Stomach (tissue), 19 donors: ENCODE measurements at places on chromosomes 3 and 15. TPM values are rescaled to one million over a fixed set of nuclear protein-coding genes. Genes with fewer than 3 reads are reported as not detected.

CCNB2 gene
- polyA plus RNA-seq = 5.4 TPM

MAGI1 gene
- 14.5 TPM for polyA plus RNA-seq

ZBTB47 gene
- 40.0 TPM for polyA plus RNA-seq

IL20RB gene
- polyA plus RNA-seq = 37.3 TPM

CNTN4 gene
- polyA plus RNA-seq = 0.55 TPM

SNTN gene
- not detected for polyA plus RNA-seq

PIK3CA gene
- 5.6 TPM for polyA plus RNA-seq

TKT gene
- polyA plus RNA-seq = 385 TPM

ZNF620 gene
- 1.0 TPM for polyA plus RNA-seq

GP9 gene
- polyA plus RNA-seq = not detected

PRR20G gene
- polyA plus RNA-seq = not detected

B3GNT5 gene
- polyA plus RNA-seq = 5.0 TPM

TMCC1 gene
- 5.0 TPM for polyA plus RNA-seq

TNFAIP8L3 gene
- polyA plus RNA-seq = 9.3 TPM

PTPRG gene
- 3.1 TPM for polyA plus RNA-seq

IL17RE gene
- polyA plus RNA-seq = 22.0 TPM

GABPB1 gene
- 5.8 TPM for polyA plus RNA-seq

AGBL1 gene
- polyA plus RNA-seq = not detected

ITGA11 gene
- polyA plus RNA-seq = 0.08 TPM

LTF gene
- polyA plus RNA-seq = 1,112 TPM

ACAD11 gene
- 10.1 TPM for polyA plus RNA-seq

PAQR5 gene
- 4.4 TPM for polyA plus RNA-seq

CFAP91 gene
- 1.5 TPM for polyA plus RNA-seq

WDR53 gene
- 9.0 TPM for polyA plus RNA-seq

GRM2 gene
- polyA plus RNA-seq = 0.06 TPM

CIDEC gene
- polyA plus RNA-seq = 21.4 TPM

PLCH1 gene
- polyA plus RNA-seq = 0.75 TPM

CDCP1 gene
- polyA plus RNA-seq = 7.8 TPM

NR1I2 gene
- polyA plus RNA-seq = 0.25 TPM

ATP13A3 gene
- polyA plus RNA-seq = 11.2 TPM

ZBED2 gene
- polyA plus RNA-seq = 1.5 TPM

LCTL gene
- not detected for polyA plus RNA-seq

CYP1A2 gene
- polyA plus RNA-seq = not detected

NMNAT3 gene
- polyA plus RNA-seq = 7.3 TPM

CFAP100 gene
- polyA plus RNA-seq = not detected

EAF2 gene
- 6.4 TPM for polyA plus RNA-seq

TRPM1 gene
- not detected for polyA plus RNA-seq

SLC2A2 gene
- polyA plus RNA-seq = not detected

IL17RC gene
- polyA plus RNA-seq = 25.5 TPM

BNC1 gene
- polyA plus RNA-seq = not detected

RLBP1 gene
- polyA plus RNA-seq = 0.13 TPM

NMB gene
- 3.8 TPM for polyA plus RNA-seq

RBP2 gene
- polyA plus RNA-seq = not detected

TOPAZ1 gene
- not detected for polyA plus RNA-seq

CFAP92 gene
- polyA plus RNA-seq = 2.7 TPM

DPPA2 gene
- not detected for polyA plus RNA-seq

C3orf38 gene
- 14.2 TPM for polyA plus RNA-seq

RFC4 gene
- 25.2 TPM for polyA plus RNA-seq
